ENCODE measurements at places on chromosomes 7 and 10. TPM values are rescaled to one million over a fixed set of nuclear protein-coding genes. Genes with fewer than 3 reads are reported as not detected.

The CYP3A4 gene
- not detected for total RNA-seq

GRCh38 chr7:111654343-111654742, 92.1 kb upstream of the IMMP2L start:
- DNase-seq, result no peak

GRCh38 chr7:80247144-80247543, 112.5 kb downstream of the GNAI1 start:
- DNase-seq, result no peak

- DNase-seq, result no peak
Measured at GRCh38 chr7:97187067-97187466, 69.6 kb downstream of the SDHAF3 start.

- no peak for DNase-seq
Measured at GRCh38 chr10:113616244-113617074, 47.4 kb downstream of the NRAP start.

GRCh38 chr7:143300959-143301935, 13.1 kb downstream of the CASP2 start:
- no peak for DNase-seq

DNA sequence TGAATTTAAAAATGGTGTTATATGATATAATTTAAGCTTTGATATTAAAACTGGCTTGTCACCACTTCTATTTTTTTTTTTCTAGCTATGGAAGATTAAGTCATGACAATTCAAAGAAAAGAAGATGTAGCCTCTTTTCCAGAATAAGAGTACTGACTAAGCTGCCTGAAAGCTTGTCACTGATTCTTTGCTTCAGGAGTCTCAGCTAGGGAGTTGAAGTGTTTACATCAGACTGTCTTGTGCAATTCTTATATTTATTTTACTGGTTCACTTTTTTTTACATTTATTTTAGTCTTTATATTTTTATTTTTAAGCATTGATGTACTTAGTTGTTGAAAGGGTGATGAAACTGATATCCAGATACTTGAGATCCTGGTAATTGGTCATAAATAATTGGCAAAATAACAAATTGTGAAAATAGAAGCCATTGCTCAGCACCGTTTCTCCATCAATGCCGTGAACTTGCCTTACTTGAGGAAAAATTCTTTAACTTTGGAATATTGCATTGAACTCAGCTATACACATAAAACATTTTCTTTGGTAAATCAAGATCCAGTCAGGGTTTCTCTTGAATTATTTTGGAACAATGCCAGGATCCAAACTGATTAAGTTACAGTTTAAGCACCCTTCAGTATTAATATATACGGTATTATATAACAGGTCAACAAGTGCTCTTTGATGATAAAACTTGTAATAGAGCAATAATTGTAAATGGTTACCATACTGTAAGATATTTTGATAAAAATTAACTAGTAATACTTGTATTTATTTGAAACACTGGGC, 156.4 kb downstream of the PHTF2 start:
- DNase-seq, result no peak

The NPY4R gene
- not detected for total RNA-seq

- DNase-seq, result no peak
Measured at GRCh38 chr10:128484041-128484440, 357.8 kb upstream of the MKI67 start.

The MBL2 gene
- not detected for total RNA-seq

- DNase-seq, result no peak
Measured at GRCh38 chr10:98919899-98920298, 315.8 kb downstream of the HPSE2 start.

GRCh38 chr10:128567551-128567950, 441.3 kb upstream of the MKI67 start:
- no peak for DNase-seq

The PTER gene
- 18.6 TPM for total RNA-seq

DNA sequence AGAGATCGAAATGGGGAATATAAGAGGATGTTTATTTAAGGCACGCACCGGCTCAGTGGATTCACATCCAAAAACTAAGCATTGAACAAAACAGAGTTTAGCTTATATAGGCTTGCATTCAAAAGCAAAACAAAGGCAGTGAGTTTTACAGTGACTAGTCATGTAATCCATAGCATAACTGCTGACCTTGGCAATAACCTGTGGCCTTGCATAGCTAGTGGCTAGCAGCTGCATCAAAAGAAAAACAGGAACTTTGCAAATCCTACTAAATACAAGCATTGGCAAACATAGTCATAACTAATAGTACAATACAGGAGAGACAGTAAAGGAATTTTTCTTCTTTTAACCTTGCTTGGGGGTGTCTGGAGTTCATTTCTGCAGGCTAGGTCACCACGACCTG, 9.7 kb upstream of the ZNF485 start:
- DNase-seq, result no peak

The SRRM3 gene
- not detected for total RNA-seq

The GALNT17 gene
- not detected for total RNA-seq

DNA sequence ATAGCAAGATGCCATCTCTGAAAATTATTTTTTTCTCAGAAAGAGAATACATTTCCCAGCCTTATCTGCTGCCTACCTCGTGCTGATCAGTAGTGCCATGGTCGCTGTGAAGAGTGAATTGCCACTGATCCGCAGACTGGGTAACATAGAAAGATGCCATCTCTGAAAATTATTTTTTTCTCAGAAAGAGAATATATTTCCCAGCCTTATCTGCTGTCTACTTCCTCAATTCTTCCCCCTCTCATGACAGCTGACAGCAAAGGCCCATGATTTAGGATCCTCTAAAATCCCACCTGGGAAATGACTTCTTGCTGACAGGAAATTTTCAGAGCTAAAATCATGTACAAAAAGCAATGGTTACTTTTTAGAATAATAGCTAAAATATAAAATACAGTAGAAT, 92.5 kb upstream of the AHR start:
- DNase-seq, result no peak

The ATXN7L1 gene
- 37.0 TPM for total RNA-seq

GRCh38 chr10:53808677-53809372, 992.2 kb downstream of the PCDH15 start:
- no peak for DNase-seq

GRCh38 chr7:73727952-73728351, 8.5 kb upstream of the STX1A start:
- no peak for DNase-seq

DNA sequence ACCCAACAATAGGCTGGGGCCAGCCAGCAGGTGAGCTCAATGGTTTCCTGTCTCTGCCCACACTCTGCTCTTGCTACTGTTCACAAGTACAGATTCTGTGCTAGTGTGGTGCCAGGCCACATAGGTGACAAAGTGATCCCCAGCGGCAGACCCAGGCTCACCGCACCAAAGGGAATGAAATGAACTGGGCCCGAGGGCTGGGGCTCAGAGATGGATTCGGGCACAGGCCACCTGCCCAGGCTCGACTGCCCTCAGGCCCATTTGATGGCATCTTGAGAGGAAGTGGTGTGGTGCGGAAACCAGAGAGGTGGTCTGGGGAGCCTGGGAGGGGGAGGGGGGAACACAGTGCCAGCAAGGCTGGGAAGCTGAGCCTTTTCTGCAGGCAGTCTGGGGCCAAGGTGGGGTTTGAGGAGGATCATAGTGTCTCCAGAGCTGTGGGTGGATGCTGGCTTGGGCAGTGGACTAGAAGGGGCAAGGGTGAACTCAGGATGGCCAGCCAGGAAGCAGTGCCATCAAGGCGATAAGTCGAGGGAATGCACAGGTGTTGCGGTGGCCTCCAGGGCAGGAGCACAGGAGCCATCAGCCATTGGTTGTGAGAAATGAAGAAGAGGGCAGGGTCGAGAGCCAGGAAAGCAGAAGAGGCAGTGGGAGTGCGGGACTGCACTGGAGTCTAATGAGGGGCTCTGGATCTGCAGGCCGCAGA, 85.2 kb downstream of the ARHGAP22 start:
- DNase-seq, result no peak

DNA sequence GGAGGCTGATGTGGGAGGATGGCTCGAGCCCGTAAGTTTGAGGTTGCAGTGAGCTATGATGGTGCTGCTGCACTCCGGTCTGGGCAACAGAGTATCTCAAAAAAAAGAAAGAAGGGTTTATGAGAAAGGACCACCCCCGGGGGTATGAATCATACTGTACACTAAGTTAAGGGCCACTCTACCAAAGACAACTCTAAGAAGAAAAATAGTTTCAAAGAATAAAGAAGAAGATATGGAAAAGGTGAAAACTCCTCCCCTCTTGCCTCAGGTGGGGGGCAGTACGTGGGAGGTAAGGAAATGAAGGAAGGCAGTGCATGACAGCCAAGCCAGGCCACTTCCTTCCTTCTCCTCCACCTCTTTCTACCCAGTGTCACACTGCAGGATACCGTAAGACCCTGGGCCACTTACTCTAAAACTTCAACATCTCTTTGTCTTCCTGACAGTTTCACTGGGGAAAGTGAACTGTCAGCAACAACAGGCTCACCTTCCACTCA, 61.3 kb downstream of the PIP4K2A start:
- DNase-seq, result no peak

DNA sequence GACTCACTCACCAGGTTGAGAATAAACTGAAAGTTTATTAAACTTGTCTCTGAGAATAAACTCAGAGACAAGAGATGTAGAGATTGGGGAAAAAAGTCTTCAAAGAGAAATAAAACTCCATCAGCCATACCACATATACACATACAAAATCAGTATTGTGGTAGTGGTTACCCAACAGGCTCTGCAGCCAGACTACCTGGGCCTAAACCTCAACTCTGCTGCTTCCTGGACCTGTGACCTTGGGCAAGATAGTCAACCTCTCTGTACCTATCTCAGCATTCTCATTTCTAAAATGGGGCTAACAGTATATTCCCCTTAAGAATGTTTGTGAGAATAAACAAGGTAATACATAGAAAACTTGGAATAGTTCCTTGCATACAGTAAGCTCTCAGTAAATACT, 15.3 kb downstream of the TPK1 start:
- DNase-seq, result no peak

GRCh38 chr7:145735061-145735460, 381.5 kb upstream of the CNTNAP2 start:
- no peak for DNase-seq

DNA sequence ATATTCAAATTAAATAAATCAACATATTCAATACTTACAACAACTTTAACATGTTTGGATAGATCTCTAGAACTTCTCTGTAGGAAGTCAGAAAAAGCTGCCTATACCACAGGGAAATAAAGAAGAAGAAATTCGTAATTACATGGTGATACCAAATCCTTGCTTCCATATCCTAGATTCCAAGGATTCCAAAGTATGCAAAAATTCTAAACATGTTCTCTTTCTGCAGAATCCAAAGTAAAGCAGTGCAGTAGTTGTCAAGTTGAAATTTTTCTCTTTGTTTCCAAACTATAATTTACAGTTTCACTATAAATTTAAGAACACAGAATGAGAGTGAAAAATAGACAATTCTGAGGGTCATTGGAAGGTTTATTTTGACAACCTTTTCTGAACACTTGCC, 233.7 kb upstream of the PTN start:
- no peak for DNase-seq

- no peak for DNase-seq
Measured at GRCh38 chr7:27151341-27151930, 947 bp downstream of the HOXA3 start.

GRCh38 chr10:69584624-69585023, 11.4 kb upstream of the NEUROG3 start:
- DNase-seq, result no peak

- DNase-seq, result no peak
Measured at GRCh38 chr7:163971-164881, 28.1 kb upstream of the FAM20C start.

DNA sequence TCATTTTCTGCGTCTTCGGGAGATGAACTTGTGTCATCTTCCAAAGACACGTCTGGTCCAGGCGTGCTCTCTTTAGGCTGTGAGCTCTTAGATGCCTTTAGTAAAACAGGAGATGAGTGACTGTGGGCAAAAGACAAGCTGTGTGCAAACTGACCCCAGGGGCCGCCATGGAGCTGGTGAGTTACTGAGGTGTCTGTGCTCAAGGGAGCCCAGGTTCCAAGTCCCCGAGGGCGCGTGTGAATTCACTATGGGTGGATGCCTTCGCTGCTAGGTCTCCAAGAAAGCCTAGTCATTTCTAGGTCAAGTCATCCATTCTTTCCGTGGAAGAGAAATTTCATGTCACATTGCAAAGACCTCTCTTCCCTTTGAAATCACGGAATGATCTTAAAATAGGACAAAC, 83.9 kb upstream of the NMT2 start:
- DNase-seq, result no peak

The PDSS1 gene
- 4.3 TPM for total RNA-seq

The AUTS2 gene
- 37.4 TPM for total RNA-seq

GRCh38 chr10:95847007-95847406, 60.8 kb upstream of the CC2D2B start:
- no peak for DNase-seq

- no peak for DNase-seq
Measured at GRCh38 chr7:75649462-75649861, 89.3 kb downstream of the HIP1 start.

GRCh38 chr7:144391823-144392255, 11.7 kb downstream of the NOBOX start:
- peak; percentile 74 for DNase-seq

The ADAM12 gene
- total RNA-seq, result 0.22 TPM

DNA sequence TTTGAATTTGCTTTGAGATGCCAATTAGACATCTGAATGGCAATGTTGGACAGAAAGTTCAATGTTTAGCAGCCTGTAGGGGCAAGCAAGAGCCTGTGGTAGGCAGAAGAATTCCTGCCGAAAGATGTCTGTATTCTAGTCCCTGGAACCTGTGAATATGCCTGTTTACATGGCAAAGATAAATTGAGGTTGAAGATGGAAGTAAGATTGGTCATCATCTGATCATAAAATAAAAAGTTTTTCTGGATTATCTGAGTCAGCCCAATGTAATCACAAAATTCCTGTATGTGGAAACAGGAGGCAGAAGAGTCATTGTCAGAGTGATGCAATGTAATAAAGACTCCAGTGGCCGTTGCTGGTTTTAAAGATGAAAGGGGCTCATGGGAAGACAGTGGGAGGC, 430.5 kb downstream of the MDFIC start:
- no peak for DNase-seq

- no peak for DNase-seq
Measured at GRCh38 chr7:92633211-92633906, 43.2 kb upstream of the FAM133B start.

GRCh38 chr10:17836942-17837341, 27.8 kb downstream of the MRC1 start:
- DNase-seq, result no peak

The DGKI gene
- not detected for total RNA-seq
